ENCODE measurements at places on chromosomes 5 and 9.

GRCh38 chr5:93164690-93165089 is 416.3 kb downstream of the NR2F1-AS1 start:
- no peaks in the 10 kb centered on the region for H3K36me3 ChIP-seq
- H3K4me1 ChIP-seq: peaks cover 40% of the 10 kb centered on the region
- DNase-seq: no peak
- H3K4me3 ChIP-seq: no peak overlapping the region

DNA sequence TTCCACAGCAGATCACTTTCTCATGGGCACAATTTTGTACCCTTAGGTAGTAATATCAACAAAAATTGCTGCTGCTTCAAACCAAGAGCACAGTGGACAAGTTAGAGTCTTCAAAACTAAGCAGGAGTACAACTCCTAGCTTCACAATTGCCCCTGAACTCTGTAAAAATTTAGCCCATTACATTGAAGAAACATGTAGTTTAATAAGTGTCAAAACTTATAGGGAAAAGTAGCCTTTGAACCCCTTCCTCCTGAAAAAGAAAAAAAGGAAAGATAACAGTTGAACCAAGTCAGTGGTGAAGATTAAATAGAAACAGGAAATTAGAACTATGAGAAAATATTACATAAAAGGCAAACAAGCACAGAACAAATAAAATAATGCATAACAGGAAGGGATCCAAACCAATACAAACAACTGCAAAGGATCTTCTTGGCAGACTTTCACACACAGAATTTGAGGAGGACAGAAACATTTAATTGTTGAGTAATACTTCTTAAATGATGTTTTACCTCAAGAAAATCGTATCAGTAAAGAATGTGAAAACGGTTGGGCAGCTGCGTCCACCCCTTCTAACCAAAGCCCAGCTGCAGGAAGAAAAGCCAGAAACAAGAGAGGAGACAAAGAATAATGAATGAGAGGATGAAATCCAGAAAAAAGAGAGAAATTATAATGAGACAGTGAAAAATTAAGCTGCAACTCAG is 636.0 kb downstream of the NR2F1-AS1 start:
- no peaks in the 10 kb centered on the region for H3K36me3 ChIP-seq
- H3K4me1 ChIP-seq: peaks cover 7% of the 10 kb centered on the region
- no peaks in the 10 kb centered on the region for H3K27me3 ChIP-seq

DNA sequence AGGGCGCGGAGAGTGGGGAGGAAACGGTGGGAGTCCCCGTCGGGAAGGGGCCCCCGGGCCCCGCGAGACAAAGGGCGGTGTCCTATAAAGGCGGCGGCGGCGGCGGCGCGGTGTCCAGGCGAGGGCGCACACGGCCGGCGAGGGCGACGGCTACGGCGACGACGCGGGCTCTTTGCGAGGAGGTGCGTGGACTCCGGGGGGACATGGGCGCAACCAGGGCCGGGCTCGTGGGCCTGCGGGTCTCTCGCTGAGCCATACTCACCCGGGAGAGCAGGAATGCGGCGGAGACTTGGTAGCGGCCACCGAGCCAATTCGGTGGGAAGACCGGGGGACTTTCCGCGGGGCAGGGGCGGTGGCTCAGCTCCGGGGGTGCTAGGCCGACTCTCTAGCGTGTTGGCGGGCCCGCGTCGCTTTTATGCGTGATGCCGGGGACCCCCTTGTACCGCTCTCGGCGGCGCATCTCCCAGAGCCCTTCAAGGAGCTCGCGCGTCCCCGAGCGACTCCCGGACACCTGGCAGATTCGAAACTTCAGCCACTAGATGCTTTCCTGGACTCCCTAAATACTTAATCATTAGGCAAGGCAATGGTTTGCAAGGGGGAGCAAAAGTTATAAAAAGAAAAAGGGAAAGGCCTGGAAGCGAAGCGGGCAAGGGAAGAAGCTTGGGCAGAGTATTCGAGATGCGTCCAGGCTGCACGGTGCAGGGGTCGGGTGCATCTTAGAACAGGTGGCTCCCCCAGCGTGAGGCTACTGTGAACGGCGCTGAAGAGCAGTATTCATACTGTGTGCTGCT is 5.9 kb upstream of the TAL2 start:
- H3K27me3 ChIP-seq: peaks cover 17% of the 10 kb centered on the region
- peak overlapping the region; percentile 25 for H3K4me3 ChIP-seq
- no peaks in the 10 kb centered on the region for H3K4me1 ChIP-seq
- no peaks in the 10 kb centered on the region for H3K36me3 ChIP-seq
- H3K27ac ChIP-seq: no peak overlapping the region

GRCh38 chr5:120327180-120327579 is 136.9 kb upstream of the PRR16 start:
- peaks cover 6% of the 10 kb centered on the region for H3K4me1 ChIP-seq
- DNase-seq: no peak
- H3K27ac ChIP-seq: no peak overlapping the region
- H3K4me3 ChIP-seq: no peak overlapping the region

DNA sequence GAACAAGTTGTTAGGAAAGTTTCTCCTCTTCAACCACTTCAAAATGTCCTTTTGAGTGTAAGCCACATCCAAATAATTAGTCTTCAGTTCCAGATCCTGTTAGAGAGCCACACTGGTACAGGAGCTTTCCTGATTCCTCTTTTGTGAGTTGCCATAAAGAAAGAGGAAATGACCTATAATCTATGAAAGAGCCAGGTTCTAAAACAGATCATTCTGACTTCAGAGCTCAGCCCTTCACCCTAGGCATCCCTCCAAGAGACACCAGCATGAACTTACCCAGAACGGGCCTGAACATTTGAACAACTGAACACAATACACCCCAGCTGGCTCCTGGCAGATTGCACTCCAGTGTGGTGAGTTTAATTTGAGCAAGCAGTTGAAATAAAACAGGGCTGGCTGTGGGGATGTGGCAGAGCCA is 25.7 kb downstream of the SLC1A1 start:
- H3K27ac ChIP-seq: no peak overlapping the region
- no peak for DNase-seq
- no peaks in the 10 kb centered on the region for H3K4me1 ChIP-seq
- no peaks in the 10 kb centered on the region for H3K36me3 ChIP-seq
- no peak overlapping the region for H3K4me3 ChIP-seq

DNA sequence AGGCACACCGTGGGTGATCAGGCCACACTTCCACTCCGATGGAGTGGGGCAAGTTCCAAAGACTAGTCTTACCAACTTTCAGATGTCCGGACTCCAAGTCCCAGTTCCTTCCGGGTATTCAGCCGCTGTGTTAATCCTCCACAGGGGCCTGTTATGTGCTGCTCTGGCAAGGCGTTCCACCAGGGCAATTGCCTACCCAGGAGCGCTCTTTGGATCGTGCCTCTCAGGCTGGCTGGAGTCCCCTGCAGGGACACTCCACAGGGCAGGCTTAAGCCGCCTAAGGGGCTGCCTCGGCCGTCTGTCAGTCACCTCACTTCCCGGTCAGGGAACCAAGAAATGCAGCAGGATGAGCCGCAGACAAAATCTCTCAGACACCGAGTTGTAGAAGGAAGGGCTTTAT is 118.7 kb upstream of the CCNG1 start:
- H3K36me3 ChIP-seq: no peaks in the 10 kb centered on the region
- no peak overlapping the region for H3K27ac ChIP-seq
- H3K4me1 ChIP-seq: no peaks in the 10 kb centered on the region
- peaks cover 4% of the 10 kb centered on the region for H3K27me3 ChIP-seq
- no peak for DNase-seq

Measured in RWPE2 (cell line).